ENCODE measurements at places on chromosomes 7 and 10.

DNA sequence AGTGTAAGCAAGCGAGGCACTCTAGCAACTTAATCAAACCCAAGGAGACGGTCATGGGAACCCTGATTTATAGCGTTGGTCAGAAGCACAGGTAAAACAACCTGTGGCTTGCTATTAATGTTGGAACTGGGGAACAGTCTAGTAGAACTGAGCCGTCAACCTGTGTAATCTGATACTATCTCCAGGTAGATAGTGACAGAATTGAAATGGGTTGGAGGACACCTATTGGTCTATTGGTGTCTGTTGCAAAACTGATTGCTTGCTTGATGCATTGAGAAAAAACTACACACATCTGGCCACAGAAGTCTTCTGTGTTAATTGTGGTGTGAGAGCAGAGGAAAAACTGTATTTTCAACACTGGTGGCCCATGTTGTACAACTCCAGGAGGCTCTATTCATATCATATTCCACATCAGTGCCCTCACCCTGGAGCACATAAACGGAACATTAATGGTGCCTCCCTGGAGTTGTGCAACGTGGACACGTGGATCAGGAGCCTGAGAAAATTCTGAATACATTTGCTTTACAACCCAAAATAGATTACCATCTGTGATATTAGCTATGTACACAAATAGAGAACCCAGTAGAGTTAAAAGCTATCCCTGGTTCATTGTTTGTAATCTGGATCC, 112.2 kb downstream of the MYO3A start:
- no peak for DNase-seq

- DNase-seq: no peak
These were observed 88.1 kb downstream of the HIP1 start for GRCh38 chr7:75650681-75651080.

GRCh38 chr10:13669182-13669855, 82.6 kb downstream of the PRPF18 start:
- DNase-seq: no peak

GRCh38 chr7:43076189-43076605, 36.2 kb upstream of the HECW1 start:
- DNase-seq: no peak

GRCh38 chr10:125344573-125345171, 184.3 kb upstream of the CTBP2 start:
- DNase-seq: no peak

DNA sequence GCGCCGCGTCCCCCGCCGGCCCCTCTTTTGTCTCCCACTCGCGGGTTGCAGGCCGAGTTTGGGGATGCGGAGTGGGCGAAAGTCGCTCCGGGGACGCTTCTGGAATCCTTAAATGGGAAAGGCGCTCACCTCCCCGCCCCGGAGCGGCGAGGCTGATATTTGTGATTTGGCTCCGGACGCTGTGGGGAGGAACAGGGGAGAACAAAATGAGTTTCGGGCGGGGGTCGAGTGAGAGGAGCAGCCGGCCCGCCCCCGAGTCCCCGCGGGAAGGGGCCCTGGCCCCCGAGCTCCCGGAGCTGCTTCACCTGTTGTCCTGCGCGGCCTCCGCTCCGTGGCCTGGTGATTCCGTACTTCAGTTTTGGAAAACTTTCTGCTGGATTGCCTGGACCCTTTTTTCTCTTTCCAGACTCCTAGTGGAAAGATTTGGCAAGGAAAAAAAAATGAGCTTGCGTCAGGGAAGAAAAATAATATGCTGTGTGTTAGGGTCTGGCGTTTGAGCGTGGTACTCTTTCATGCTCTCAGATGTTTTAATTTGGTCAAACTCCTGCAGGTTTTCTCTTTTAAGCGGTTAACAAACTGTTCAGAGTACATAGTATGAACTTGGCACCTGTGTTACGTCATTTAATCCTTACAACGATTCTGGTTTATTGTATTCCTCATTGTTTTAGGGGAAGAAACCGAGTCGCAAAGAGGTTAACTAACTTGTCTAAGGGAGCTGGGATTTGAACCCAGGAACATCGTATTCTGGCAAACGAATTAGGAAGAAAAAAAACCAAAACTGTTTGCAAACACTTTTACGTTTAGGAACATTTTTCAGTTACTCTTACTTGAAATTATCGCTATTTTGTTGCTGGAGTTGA, 924 bp downstream of the BMPR1A start:
- DNase-seq: no peak

DNA sequence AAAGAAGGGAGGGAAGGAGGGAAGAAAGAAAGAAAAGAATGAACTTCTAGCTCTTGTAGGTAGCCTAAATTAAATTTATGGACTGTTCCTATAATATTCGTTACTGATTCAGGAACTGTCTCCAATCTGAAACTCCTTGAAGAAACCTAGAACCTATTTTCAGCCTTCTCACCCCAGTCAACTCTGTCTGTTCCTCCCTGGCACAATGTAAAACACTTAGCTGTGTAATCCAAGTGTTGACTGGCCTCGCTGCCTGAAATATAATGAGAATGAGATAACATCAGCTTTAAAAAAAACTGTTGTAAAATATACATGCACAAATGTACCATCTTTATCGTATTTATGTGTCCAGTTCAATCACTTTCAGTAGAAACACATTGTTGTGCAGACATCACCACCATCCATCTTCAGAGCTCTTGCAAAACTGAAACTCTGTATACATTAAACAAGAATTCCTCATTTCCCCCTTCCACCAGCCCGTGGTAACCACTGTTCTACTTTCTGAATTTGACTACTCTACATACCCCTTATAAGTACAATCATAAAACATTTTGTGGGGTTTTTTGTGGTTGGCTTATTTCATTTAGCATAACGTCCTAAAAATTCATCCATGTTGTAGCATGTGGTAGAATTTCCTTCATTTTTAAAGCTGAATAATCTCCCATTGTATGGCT, 6.3 kb upstream of the C7orf33 start:
- no peak for DNase-seq

DNA sequence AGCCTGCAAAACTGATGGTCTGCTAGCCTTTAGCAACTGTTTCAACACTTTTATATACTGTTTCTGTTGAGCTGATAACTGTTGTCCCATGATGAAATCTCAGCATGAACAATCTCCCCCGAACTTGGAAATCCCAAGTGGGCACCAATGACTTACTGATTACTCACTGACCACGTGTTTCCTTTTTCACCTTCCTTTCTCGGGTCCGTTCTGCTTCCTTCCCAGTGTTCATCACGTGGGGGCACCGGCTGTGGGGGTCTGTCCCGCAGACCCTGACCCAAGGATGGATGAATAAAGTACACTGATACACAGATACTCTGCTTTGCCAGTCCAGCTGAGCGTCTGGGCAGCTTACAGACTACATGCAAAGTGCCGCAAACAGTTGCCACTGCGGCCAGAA, 39.0 kb upstream of the RASGEF1A start:
- DNase-seq: no peak

- DNase-seq: no peak
These were observed 18.9 kb downstream of the ANLN start for GRCh38 chr7:36408589-36408988.

DNA sequence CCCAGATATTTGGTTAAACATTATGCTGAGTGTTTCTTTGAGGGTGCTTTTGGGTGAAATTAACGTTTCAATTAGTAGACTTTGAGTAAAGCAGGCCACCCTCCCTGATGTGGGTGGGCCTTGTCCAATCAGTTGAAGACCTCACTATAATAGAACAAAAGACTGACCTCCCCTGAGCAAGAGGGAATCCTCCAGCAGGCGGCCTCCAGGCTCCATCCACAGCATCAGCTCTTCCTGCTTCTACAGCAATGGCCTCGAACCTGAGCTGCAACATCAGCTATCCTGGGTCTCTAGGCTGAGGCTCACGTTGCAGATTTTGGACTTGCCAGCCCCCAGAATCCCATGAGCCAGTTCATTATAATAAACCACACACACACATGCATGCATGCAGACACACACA, 104.2 kb downstream of the PFKFB3 start:
- no peak for DNase-seq

GRCh38 chr10:27997865-27998177, 1.1 kb downstream of the ODAD2 start:
- no peak for DNase-seq

DNA sequence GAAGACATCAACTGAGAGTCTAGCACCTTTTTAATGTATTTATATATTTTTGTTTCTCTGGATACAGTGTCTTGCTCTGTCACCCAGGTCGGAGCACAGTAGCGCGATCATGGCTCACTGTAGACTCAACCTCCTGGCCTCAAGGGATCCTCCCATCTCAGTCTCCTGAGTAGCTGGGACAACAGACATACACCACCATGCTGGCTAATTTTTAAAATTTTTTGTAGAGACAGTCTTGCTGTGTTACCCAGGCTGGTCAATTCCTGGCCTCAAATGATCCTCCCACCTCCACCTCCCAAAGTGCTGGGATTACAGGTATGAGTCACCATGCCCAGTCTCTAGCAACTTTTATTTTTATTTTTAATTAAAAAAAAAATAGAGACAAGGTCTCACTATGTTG, 51.4 kb upstream of the ANLN start:
- DNase-seq: no peak

DNA sequence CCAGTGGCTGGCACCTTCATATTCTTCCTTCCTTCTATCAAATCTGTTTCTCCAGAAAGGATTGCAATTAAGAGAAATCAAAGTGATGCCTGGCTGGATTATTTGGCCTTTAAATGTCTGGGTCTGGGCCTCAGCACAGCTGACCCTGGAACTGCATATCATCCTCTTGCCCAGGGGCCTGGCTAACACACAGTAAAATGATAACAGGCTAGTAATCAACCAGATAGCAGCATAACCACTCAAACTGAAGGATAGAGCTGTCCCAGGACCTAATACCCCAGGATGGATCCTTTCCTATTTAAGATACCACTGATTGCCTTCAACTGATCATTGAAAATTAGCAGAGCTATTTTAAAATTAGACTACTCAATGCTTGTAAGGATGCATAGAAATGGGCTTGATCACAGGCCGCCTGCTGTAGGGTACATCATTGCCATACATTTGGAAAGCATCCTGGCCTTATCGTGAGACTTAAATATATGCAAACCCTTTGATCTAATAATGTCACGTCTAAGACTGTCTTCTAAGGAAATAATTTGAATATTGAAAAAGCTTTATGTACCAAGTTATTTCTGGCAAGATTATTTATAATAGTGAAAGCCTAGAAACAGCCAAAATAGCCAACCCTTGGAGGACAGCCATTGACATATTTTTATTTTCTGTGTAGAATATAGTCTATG, 144.0 kb upstream of the CHST15 start:
- DNase-seq: no peak

DNA sequence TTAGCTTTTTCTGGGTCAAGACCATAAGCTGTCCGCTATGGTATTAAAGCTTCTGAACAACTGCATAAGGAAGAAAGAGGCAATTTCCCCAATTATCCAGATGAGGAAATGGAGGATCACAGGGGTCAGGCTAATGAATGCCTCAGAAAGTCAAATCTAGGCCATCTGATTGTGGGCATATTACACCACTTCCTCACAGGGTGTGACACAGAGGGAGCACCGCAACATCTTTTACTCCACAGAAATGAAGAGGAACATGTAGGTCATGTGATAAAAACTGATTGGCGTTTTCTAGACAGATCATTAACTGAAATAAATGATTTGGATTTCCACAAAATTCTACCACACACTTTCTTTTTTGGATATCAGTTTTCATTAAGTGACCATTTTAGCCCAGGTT, 384.4 kb downstream of the PARD3 start:
- DNase-seq: no peak

DNA sequence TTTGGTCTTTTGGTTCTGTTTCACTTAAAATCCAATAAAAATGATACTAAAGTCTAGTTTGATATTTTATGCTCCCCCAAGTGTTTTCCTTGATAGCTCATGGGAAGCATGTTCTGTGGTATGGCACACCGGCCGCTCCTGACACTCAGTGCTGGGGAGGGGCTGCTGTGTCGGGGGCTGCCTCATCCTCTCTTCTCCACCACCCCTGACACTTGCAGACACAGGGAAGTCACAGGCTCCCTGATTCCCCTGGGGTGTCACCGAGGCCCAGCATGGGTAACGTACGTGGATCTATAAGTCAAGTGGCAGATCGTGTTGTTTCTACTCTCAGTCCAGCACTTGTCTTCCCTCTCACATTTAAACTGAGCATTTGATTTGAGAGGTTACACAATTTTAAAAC, 508.6 kb downstream of the TNS3 start:
- no peak for DNase-seq

DNA sequence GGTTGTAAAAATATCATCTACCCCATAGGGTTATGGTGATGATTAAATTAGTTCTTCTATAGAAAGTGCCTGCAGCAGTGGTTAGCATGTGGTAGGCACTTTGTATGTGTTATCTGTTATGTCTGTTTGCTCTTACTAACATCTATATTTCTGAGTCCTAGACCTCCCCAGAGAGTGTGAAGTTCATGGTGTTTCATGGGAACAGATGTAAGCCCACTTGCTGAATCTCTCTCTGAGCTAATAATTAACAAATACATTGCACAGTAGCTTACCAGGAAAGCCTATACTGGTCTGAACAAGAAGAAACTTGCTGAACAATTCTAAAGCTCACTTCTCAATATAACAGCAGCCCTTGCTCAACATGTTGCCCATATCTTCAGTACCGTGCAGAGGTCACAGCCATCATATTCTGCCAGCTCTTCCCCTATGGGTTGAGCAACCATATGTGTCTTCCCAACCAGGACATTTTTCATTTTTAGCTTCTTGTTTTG, 100.1 kb downstream of the NPSR1 start:
- DNase-seq: no peak

GRCh38 chr7:87530126-87530525, 54.6 kb upstream of the ABCB4 start:
- DNase-seq: no peak

GRCh38 chr7:26345202-26345601, 53.5 kb downstream of the SNX10 start:
- DNase-seq: no peak

DNA sequence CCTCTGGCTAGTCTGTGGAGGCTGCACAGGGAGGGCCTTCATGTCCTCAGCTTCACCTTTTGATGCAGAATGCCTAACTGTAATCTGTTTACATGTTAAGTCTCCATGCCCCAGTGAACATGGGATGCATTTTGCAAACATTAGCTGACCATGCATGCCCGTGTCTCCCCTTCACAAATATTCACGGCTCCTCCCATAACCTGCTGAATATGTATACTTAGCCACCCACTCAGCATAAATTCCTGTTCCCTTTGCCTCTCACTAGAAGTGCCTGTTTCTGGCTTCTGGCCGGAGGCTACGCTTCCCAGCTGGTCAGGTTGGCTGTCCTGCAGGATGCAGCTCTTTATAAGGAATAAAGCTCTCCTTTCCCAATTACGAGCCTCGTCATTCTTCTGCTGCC, 552.7 kb downstream of the DNAJB6 start:
- DNase-seq: no peak

DNA sequence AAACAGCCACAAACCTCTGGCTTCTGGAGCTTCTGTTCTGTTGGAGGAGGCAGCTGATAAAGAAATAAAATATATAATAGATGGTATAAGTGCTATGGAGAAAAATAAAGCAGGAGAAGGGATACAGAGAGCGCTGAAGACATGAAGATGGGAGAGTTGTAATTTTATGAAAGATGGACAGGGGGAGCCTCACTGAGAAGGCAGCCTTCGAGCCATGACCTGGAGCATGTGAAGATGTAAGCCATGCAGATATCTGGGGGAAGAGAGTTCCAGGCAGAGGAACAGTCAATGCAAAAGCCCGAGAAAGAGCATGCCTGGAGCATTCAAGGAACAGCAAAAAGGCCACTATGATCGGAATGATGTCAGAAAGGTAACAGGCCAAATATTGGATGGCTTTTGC, 187.5 kb downstream of the KIAA1217 start:
- no peak for DNase-seq

Measured in stimulated activated CD8-positive, alpha-beta memory T cell treated with anti-CD3 and anti-CD28 coated beads, Interleukin-15, amount 100 ng/mL, for 4 hours (primary cell).